ENCODE measurements at places on chromosomes 2 and 18.

DNA sequence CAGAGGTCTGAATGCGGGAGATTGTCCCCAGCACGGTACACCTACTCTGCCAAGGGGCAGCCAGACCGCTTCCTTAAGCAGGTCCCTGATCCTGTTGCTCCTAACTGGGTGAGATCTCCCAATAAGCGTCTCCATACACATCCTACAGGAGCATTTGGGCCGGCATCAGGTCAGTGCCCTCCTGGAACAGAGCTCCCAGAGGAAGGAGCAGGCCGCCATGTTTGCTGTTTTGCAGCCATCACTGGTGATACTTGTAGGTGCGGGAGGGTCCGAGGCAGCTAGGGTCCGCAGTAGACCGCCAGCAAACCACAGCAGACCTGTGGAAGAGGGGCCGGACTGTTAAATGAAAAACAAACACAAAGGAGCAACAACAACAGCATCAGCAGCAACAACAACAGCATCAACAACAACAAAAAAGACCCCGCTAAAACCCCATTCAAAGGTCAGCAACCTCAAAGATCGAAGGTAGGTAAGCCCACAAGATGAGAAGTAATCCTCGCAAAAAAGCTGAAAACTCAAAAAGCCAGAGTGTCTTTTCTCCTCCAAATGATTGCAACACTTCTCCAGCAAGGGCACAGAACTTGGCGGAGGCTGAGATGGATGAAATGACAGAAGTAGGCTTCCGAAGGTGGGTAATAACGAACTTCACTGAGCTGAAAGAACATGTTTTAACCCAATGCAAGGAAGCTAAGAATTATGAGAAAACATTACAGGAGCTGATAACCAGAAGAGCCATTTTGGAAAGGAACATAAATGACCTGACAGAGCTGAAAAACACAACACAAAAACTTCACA is 79.0 kb upstream of the CDH7 start:
- H3K27ac ChIP-seq: no peak overlapping the region
- H3K36me3 ChIP-seq: no peaks in the 10 kb centered on the region
- DNase-seq: no peak

DNA sequence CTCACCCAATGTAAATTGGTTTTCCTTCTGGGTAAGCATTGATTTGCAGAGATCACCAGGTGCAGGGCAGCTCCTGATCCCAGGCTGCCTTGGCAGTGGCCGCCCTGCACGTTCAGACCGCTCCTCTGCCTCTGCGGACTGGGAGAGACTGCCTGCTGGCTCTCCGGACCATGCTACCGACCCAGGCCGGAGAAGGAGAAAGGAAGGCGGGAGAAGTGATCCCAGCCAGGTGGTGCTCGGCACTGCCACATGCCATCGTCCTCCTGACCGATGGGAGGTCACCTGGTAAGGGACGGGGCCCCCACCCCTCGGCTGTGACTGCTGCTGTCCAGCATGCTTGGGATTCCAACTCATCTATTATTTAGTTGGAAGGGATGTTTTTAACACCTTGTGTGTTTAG is 108.1 kb upstream of the POU3F3 start:
- no peaks in the 10 kb centered on the region for H3K27me3 ChIP-seq
- no peaks in the 10 kb centered on the region for H3K36me3 ChIP-seq
- DNase-seq: no peak
- H3K4me1 ChIP-seq: no peaks in the 10 kb centered on the region
- no peak overlapping the region for H3K27ac ChIP-seq
- no peak overlapping the region for H3K4me3 ChIP-seq

DNA sequence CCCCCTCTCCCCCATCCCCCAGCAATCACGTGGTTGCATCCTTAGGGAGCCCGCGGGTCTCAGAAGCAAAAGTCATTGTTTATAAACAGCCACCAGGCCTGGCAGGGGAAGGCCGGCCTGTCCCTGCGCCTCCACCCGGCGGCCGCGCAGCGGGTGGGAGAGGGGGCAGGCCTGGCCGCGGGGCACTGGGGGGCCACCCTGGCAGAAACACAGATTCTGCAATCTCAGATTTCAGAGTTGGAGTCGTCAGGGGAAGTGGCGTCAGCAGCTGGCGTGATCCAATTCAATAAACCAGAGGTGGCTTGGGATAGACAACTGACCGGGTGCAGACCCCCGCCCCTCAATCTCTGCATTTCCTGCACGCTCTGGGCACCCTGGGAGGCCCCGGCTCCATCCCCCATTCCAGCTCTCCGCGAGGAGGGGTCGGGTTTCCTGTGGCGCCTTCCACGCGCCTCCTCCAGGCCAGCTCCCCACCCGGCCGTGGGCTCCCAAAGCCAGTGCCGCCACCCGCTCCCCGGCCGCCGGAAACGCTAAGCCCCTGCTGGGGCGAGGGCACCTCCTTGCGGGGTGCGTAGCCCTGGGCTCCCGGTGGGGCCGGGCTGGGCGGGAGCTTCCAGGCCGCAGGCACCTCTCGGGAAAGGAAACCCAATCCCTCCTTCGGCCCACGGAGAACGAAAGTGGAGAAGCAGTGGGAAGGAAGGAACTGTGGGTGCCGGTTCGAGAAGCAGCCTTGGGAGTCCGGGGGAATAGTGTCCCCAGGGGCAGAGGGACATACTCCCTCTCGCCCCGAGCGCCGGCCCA is 1.1 kb downstream of the BIN1 start:
- no peaks in the 10 kb centered on the region for H3K36me3 ChIP-seq
- H3K27me3 ChIP-seq: no peaks in the 10 kb centered on the region
- H3K4me1 ChIP-seq: no peaks in the 10 kb centered on the region
- DNase-seq: peak; percentile 67
- H3K27ac ChIP-seq: peak overlapping the region; percentile 69

- peaks cover 5% of the 10 kb centered on the region for H3K4me1 ChIP-seq
- H3K27ac ChIP-seq: peak overlapping the region; percentile 68
- H3K27me3 ChIP-seq: no peaks in the 10 kb centered on the region
- H3K36me3 ChIP-seq: no peaks in the 10 kb centered on the region
- DNase-seq: no peak
- H3K4me3 ChIP-seq: no peak overlapping the region
These were observed 39.2 kb downstream of the MREG start for GRCh38 chr2:215973954-215974699.

GRCh38 chr2:102112271-102112670 is 30.3 kb upstream of the IL1R1 start:
- no peak overlapping the region for H3K27ac ChIP-seq

DNA sequence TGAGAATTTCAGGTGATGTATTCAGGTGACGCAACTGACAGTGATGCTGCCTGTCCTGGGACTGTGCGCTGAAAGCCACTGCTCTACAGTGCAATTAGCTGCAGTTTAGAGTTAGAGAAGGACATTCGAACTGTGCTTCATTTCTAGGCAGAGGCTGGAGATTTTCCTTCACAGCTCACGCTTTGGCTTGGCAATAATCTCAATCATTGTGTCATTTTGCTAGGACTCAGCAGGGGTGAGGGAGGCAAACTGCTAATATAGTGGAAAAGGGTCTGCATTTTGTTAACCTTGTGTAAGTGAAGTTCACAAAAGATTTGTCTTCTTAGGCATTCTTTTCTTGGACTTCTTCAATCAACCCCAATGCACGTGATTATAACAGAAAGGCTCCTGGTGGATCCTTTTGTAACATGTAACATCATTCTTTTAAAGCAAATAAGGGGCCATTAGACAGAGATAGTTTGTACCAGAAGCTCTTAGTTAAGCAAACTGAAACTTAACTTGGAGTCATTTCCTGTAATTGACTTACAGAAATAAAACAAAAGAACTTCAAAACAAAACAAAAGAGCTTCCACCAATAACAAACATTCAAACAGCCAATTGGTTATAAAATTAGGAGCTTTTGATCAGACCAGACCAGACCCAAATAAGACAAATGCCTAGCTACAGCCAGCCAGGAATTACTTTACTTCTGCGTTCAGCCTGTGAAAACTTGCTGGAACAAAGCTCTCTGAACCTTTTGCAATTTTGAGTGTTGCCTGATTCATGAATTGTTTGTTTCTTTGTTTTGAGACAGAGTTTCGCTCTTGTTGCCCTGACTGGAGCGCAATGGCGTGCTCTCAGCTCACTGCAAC is 1376.3 kb upstream of the CELF4 start:
- no peak overlapping the region for H3K4me3 ChIP-seq

GRCh38 chr2:205816268-205816667 is 134.0 kb downstream of the NRP2 start:
- H3K4me3 ChIP-seq: no peak overlapping the region
- DNase-seq: no peak
- no peaks in the 10 kb centered on the region for H3K36me3 ChIP-seq
- no peak overlapping the region for H3K27ac ChIP-seq
- H3K4me1 ChIP-seq: no peaks in the 10 kb centered on the region

- H3K4me3 ChIP-seq: no peak overlapping the region
- no peaks in the 10 kb centered on the region for H3K4me1 ChIP-seq
- DNase-seq: no peak
These were observed 67.3 kb downstream of the PARD6G start for GRCh38 chr18:80179857-80180558.

DNA sequence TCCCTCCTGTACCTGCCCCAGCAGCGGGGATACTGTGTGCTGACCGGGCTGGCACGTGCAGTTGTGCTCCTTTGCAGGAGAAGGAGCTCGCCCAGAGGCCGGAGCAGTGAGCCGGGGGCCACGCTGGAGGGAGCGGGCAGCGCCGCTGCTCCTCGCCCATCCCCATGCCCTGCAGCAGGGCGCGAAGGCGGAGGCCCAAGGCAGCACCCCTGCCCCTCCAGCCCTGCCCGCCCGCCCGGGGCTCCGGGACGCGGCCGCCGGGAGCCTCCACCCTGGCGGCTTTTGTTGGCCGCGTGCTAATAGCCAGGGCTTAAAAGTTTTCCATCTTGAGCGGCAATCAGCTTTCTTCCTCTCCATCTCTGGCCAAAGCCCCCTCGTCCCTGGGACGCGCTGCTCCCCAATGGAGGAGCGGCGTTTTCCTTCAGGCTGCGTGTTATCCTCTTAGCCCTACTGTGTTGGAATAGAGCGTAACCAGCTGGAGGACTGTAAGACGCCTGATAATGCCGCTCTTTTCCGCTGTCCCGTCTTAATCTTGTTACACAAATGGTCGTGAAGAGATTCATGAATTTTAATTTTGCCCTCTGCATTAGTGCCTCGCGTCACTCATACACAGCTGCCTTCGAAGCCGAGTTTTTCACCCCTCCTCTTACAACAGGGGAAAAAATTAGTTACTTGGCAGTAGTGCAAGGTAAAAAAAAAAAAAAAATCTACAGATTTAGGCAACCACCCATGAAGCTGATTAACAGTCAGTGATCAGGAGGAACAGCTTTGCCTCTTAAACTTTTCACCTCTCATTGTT is 172.9 kb upstream of the SIX3 start:
- no peaks in the 10 kb centered on the region for H3K4me1 ChIP-seq
- H3K27ac ChIP-seq: no peak overlapping the region
- no peaks in the 10 kb centered on the region for H3K27me3 ChIP-seq

GRCh38 chr2:111119822-111120252 is 877 bp upstream of the BCL2L11 start:
- DNase-seq: peak; percentile 34
- H3K4me1 ChIP-seq: peaks cover 26% of the 10 kb centered on the region
- H3K4me3 ChIP-seq: peak overlapping the region; percentile 85
- H3K36me3 ChIP-seq: peaks cover 13% of the 10 kb centered on the region
- peaks cover 4% of the 10 kb centered on the region for H3K27me3 ChIP-seq
- peak overlapping the region; percentile 92 for H3K27ac ChIP-seq

GRCh38 chr18:55106906-55107305 is 147.6 kb upstream of the CCDC68 start:
- H3K27me3 ChIP-seq: no peaks in the 10 kb centered on the region
- no peak overlapping the region for H3K4me3 ChIP-seq
- H3K27ac ChIP-seq: peak overlapping the region; percentile 59
- H3K36me3 ChIP-seq: no peaks in the 10 kb centered on the region
- no peaks in the 10 kb centered on the region for H3K4me1 ChIP-seq
- DNase-seq: no peak

GRCh38 chr2:192379736-192380135 is 185.0 kb upstream of the TMEFF2 start:
- H3K4me3 ChIP-seq: no peak overlapping the region
- no peak overlapping the region for H3K27ac ChIP-seq
- H3K27me3 ChIP-seq: no peaks in the 10 kb centered on the region
- no peaks in the 10 kb centered on the region for H3K4me1 ChIP-seq

- H3K36me3 ChIP-seq: no peaks in the 10 kb centered on the region
- no peaks in the 10 kb centered on the region for H3K27me3 ChIP-seq
- H3K27ac ChIP-seq: no peak overlapping the region
- no peak overlapping the region for H3K4me3 ChIP-seq
- H3K4me1 ChIP-seq: no peaks in the 10 kb centered on the region
These were observed 22.9 kb downstream of the GRP start for GRCh38 chr18:59242906-59243305.

DNA sequence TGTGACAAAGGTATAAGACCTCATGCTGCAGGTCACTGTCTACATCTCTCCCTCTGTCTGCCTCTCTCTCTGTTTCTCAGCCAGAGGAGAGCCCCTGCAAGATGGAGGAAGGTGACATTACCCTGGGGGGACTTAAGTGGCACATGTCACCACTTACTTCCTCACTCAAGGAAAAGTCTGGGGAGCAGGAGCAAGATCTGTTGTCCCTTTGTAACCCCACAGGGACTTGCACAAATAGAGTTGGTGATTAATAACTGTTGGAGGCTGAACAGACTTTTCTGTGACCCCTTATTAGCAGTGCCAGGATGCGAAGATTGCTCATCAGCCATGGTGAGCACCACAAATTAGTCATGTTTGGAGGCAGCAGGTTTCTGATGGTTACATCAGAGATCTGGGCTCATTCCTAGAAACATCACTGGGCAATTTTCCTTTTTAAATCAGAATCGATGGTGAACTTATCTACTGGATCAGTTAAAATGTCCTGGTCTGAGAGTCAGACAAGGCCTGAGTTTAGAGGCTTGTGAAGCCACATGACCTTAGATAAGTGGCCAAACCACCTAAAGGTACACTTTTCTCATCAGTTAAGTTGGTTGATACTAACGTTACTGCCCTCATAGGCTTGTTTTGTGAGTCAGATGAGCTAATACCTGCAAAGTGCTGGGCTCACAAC is 81.2 kb upstream of the LTBP1 start:
- no peaks in the 10 kb centered on the region for H3K27me3 ChIP-seq
- H3K4me3 ChIP-seq: no peak overlapping the region
- H3K27ac ChIP-seq: no peak overlapping the region
- no peak for DNase-seq

- no peak overlapping the region for H3K4me3 ChIP-seq
- no peak for DNase-seq
- H3K4me1 ChIP-seq: no peaks in the 10 kb centered on the region
- H3K27me3 ChIP-seq: no peaks in the 10 kb centered on the region
- H3K27ac ChIP-seq: no peak overlapping the region
- H3K36me3 ChIP-seq: no peaks in the 10 kb centered on the region
These were observed 44.7 kb downstream of the FAM210A start for GRCh38 chr18:13681701-13682100.

- no peak overlapping the region for H3K27ac ChIP-seq
- no peaks in the 10 kb centered on the region for H3K27me3 ChIP-seq
These were observed 233.1 kb upstream of the POU3F3 start for GRCh38 chr2:104620801-104621200.

GRCh38 chr2:61114147-61114546 is 47.8 kb upstream of the C2orf74 start:
- H3K27ac ChIP-seq: no peak overlapping the region
- no peaks in the 10 kb centered on the region for H3K4me1 ChIP-seq
- H3K4me3 ChIP-seq: no peak overlapping the region
- H3K36me3 ChIP-seq: no peaks in the 10 kb centered on the region
- no peaks in the 10 kb centered on the region for H3K27me3 ChIP-seq
- DNase-seq: no peak

- no peak overlapping the region for H3K27ac ChIP-seq
- no peak for DNase-seq
These were observed 2109.9 kb upstream of the PIK3C3 start for GRCh38 chr18:39845106-39845505.
